Stimulated activated CD8-positive, alpha-beta memory T cell treated with anti-CD3 and anti-CD28 coated beads, Interleukin-7, amount 100 ng/mL, for 48 hours (primary cell): ENCODE measurements at places on chromosomes 5 and 9.
A peak's percentile ranks its signal among the peaks of the same experiment; 100 is the strongest.

- no peak for DNase-seq
Observed at GRCh38 chr5:66560371-66560770, 35.8 kb upstream of the MAST4 start.

- no peak for DNase-seq
Observed at GRCh38 chr9:134335061-134335460, 8.8 kb downstream of the RXRA start.

DNA sequence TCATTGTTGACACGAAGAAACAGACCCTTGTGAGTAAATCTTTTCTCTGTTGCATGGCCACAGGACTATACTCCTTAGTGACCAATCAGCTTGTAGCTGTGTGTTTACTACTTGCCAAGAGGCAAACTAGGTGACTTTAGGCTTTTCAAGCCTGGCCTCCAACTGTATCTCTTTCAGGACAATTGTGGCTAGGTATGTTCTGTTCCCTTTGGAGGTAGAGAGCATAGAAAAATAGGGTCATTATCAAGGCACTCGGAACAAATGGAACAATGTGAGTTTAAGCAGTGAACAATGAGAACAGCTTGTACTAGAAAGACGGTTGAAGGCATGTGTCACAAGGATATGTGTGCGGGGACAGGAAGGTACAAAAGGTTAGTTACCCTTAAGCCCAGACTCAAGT lies 48.1 kb downstream of the SLC46A2 start:
- no peak for DNase-seq

GRCh38 chr5:13524936-13525335 lies 419.6 kb downstream of the DNAH5 start:
- no peak for DNase-seq

DNA sequence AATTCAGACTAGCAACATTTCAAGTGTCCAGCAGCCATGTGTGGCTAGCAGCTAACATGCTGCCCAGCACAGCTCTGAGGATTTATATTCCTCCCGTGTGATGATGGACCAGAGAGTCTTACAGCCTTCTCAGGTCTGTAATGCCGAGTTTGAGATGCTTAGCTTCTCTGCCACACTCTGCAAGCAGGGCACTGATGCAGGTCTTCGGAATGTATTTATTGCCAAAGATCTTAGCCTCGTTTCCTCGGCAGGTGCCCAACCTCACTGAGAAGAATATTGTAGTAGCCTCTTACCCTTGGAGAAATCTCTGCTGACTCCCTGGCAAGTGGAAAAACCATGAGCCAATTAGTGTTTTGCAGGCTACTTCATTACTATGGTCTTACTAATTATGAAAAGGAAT lies 3.7 kb upstream of the RAI14 start:
- DNase-seq, result no peak

GRCh38 chr9:4258320-4259090 lies 41.4 kb downstream of the GLIS3 start:
- DNase-seq, result no peak

GRCh38 chr5:108380531-108381349 lies 1.2 kb downstream of the FBXL17 start:
- DNase-seq, result peak; percentile 24

DNA sequence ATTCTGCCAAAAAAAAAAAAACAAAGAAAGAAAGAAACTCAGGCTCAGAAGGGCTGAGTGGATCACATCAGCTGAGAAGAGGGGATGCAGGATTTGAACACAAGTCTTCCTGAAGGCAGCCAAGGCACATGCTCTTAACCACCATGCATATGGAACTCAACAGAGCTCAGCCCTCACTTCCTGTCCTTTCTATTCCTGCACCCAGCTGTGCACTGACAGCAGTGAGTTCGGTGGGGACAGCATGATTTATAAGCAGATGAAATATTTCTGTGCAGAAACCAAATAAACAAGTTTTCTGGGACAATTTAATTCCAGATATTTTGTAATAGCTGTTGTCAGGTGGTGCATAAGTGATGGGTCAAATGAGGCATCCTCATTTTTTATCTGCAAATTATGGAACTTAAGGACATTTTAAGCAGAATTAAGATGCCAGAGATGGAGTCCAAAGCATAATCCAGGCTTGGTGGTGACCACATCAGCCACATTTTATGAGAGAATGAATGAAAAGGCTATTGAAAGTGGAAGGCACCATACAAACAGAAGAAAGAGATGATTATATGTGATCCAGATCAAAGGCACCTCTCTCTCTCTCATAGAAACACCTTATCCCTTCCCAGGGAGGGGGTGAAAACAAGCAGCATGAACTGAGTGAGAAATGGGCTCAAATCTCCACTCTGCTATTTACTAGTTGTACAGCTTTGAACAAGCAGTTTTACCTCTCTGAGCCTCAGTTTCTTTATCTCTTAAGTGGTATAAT lies 303.6 kb upstream of the MSX2 start:
- no peak for DNase-seq

- DNase-seq, result no peak
Observed at GRCh38 chr9:83012168-83012921, 50.6 kb downstream of the RASEF start.

- DNase-seq, result no peak
Observed at GRCh38 chr5:61231813-61232212, 69.5 kb upstream of the SMIM15 start.

DNA sequence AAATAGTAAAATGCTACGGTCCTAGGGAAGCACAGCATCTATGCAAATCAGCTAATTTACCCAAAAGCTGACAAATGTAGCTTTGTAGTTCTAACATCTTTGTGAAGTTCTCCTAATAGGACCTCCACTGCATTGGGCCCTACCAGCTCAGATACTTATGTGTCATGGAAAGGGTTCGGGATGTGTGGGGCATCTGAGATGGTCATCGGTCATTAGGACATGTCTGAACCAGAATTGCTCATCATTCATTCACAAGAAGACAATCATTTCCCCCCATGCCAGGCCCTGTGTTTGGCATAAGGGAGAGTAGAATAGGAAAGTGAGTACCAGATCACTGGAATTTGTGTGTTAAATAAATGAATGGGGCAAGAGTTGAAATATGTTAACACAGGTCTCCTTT lies 35.7 kb downstream of the PWWP2A start:
- DNase-seq, result no peak

- DNase-seq, result no peak
Observed at GRCh38 chr5:72109625-72110024, 2.4 kb downstream of the MAP1B start.

GRCh38 chr5:76579166-76579937 lies 43.9 kb downstream of the F2RL2 start:
- no peak for DNase-seq

GRCh38 chr9:14131356-14132088 lies 182.4 kb downstream of the NFIB start:
- no peak for DNase-seq

DNA sequence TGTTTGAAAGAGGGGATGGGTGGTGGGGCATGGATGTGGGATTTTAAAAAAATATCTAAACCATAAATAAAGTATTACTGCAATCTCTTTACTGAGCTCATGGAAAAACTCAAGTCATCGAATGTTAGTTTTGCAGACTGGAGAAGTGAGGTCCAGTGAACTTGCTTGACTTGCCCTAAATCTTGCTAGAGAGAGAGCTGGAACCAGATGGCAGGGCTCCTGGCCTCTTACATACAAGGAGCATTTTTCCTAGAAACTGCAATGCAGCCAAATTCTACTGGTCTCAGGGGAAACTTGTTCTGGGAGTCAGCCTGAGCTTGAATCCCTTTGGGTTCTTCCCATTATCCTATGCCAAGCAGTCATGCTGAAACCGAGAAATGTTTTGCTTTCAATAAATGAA lies 2.9 kb upstream of the TGFBI start:
- DNase-seq, result no peak

DNA sequence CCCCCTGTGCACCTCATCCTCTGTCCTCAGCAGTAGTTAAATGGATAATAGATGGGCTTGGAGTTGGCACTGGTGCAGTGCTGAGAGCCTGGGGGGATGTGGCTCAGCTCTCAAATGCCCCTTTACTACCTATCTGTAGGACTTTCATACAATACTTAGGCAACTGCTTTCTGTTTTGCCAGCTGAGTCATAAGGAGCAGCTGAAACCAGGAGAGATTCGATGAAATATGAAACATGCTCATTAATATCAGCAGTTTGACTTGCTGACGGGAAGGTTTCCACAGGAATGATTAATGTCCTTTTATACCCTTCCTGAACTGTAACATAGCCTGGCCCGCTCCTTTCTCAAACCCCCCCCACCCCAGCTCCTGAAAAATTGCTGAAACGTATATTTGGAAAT lies 142.6 kb downstream of the SAXO1 start:
- DNase-seq, result no peak

- DNase-seq, result no peak
Observed at GRCh38 chr5:50745221-50745910, 78.9 kb downstream of the PARP8 start.

DNA sequence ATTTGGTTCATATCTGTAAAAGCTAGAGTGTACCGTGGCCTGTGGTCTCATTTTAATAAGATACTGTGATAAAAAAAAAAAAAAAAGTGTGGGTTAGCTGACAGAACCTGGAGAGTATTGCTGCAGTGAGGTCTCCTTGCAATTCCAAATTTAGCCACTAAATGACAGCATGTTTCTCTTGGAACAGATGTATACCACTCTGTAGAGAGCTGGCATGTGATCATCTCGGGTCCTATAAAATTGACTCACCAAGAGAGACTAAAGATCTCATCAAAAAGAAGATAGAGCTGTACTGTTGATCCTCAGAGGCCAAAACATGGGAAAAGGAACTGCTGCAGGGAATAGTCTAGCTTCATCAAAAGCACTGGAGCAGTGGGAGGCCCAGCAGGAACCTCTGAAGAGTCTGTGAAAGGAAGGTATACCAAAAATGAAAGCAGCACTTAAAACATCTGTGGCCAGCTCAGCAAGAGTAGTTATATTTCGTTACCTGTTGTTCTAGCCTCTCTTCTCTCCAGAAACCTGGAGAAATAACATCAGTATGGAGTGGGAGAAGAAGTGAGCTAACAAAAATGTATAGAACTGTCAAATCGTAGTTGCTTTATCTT lies 826.8 kb downstream of the EFNA5 start:
- no peak for DNase-seq

GRCh38 chr5:143290125-143290524 lies 113.4 kb downstream of the NR3C1 start:
- no peak for DNase-seq

DNA sequence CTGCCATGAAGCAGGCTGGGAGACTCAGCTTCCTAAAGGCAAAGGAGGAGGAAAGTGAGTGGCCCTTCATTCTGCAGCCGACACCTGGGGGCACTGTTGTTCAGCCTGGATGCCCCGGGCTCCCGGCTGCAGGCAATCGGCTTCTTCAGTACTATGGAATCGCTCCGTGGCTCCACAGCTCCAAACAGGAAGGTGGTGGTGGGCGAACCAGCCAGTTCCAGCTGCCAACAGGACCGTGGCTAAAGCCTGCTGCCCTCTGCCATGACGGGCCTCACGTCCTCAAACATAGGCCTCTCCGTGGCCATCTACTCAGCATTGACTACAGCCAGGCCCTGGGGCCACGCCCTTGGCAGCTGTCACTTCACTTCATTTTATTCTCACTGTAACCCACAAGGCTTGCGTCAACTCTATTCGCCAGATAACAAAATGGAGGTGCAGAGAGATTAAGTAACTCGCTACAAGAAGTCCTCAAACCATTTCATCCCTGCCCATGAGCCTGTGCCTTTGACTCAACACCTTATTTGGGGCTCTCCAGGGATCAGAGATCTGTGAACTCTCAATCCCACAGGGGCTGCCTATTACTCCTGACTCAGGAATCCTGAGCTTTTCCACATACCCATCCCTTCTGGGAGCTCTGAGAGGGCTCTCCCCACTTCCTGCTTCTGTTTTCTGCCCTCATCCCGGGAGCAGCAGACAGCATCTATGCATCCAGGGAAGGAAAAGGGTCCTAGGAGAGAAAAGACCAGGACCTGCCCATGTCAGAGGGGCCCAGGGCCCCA lies 38.0 kb downstream of the PAX5 start:
- DNase-seq, result no peak

DNA sequence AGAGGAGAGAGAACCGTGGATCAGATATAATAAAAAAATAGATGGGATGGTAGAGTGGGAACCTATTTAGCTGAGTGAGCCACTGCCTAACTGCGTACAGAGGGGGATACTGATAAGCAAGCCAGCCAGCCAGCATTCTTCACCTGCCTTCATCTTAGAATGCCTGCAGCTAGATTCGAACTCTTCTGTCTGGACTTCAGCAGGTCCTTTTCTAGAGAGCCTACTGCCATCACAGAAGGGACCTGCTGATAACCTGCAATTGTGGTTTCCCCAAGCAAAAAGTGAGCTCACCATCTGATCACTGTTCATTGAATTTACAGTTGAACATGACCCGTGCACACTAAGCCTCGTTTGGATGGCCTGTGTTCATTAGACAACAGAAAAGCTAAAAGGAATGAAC lies 109.4 kb downstream of the CDC42SE2 start:
- no peak for DNase-seq

GRCh38 chr9:21340735-21341134 lies 5.5 kb upstream of the KLHL9 start:
- no peak for DNase-seq

GRCh38 chr9:24382566-24382965 lies 163.1 kb downstream of the IZUMO3 start:
- DNase-seq, result no peak

- DNase-seq, result no peak
Observed at GRCh38 chr5:72313141-72313540, 6.9 kb downstream of the MRPS27 start.

DNA sequence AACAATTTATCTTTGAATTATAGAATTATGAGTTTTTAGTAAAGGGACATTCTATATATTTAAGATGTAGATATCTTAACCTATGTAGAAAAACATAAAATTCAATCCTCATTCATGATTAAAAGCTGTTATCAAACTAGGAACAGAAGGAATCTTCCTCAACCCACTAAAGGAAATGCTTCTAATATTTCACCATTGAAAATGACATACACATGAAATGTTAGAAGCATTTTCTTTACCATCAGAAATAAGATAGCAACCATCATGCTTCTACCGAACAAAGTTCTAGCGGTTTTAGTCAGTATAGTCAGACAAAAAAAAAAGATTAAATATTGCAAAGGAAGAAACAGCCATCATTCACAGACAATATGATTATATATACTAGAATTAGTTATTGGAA lies 32.2 kb downstream of the SHOC1 start:
- DNase-seq, result no peak

DNA sequence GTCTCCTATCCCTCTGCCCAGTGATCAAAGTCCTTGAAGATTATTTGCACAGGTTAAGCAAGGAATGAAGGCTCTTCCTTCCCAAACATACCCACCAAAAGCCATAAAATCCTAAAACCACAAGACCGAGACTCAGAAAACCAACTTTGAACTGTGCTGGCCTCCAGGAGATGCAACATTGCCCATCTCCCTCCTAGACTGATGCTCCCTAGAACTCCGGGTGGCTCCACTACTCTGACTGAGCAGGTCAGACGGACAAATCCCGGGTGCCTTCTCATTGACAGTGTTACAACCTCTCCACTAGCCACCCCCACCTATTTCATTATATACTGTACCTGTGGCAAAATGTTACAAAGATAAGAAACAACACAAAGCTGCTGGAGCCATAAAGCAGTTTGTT lies 110.1 kb downstream of the FANCC start:
- no peak for DNase-seq

- DNase-seq, result no peak
Observed at GRCh38 chr9:88782931-88783710, 208.1 kb upstream of the S1PR3 start.
